ENCODE measurements at places on chromosomes 3 and 15.

DNA sequence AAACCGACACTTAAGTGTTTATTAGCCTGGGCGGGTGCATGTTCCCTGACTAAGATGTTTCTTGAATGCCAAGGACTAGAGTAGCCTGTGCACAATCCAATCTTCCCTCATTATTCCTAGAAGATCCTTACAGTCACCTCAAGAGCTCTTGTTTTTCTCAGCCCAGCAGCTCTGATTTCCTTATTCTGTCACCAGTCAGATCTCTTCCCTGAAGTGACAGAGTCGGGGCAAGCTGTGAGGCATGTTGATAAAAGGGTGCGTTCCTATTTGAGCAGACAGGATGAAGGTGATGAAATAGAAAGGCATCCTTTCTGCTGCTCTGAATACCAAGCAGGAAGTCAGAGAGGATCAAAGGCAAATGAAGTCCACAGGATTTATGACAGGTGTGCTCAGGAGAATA, 125.6 kb upstream of the MCTP2 start:
- no peak for DNase-seq

- no peak for DNase-seq
These were observed 32.5 kb upstream of the CCDC54 start for GRCh38 chr3:107344722-107345121.

- DNase-seq, result no peak
These were observed 16.1 kb upstream of the GHSR start for GRCh38 chr3:172464306-172464705.

DNA sequence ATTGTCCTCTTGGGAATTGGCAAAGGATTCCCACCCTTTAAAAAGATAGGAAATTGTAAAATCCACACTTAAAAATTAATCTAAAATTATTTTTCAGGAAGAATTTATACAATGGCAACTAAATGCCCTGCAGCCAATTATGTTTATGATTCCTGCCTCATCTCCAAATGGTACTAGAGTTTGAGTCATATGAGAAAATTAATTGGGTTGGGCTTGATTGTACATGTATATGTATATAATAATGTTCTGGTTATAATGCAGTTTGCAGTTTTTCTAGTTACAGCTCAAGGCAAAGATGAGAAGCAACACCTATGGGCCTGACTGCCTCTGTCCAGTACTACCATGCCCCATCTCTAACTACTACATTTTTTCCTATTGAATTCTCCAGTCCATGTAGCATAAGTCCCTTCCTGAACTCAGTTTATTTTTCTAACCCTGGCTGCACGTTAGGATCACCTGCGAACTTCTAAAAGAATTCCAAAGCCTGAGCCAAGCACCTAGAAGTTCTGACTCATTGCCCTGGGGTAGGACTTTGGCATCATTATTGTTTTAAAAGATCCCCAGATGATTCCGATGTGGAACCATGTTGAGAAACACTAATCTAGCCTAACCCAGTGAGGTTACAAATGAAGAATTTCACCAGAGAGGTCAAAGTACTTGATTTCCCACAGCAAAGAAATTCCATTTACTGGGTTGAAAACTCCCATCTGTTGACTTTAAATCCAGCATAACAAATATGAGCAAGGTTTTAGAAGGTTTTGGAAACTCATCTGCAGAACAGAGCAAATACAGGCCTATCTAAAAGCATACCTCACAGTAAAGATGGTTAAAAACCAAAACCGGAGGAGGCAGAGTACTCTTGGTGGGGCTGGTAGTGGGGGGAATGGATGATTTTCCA, 19.4 kb downstream of the TGFBR2 start:
- DNase-seq, result peak; percentile 46

DNA sequence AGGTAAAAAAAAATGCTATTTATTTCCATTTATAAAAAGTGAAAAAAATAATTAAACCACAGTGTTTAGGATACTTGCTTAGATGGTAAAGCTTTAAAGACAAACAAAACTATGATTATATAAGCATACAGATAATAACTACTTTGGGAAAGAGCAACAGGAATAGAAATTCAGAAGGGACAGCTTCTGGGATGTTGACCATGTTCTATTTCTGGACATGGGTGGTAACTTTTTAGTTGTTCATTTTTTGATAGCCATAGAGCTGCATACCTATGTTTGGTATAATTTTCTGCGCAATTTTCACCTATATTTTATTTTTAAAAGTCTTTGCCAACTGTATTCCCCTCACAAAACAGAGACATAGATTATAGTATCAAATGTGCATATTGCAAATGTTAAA, 572.0 kb upstream of the NR2F2 start:
- DNase-seq, result no peak

- no peak for DNase-seq
These were observed 32.3 kb downstream of the MOBP start for GRCh38 chr3:39499651-39500273.

DNA sequence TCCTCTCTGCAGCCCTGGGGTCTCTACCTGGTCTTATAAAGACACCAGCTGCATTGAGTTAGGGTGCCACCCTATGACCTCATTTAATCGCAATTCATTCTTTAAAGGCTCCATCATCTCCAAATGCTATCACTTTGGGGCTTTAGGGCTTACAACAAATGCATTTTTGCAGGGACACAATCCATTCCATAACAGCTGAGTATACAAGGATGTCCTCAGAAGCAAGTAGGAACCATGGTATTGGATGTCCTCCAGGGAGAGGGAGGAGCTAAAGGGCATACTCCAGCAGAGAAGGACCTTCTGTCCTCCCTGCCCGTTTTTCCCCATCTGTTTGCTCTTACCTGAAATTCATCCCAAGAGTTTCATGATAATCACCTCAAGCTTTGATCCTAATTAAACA, 30.3 kb downstream of the UMPS start:
- peak; percentile 58 for DNase-seq

GRCh38 chr15:69897061-69897460, 200.7 kb downstream of the TLE3 start:
- no peak for DNase-seq

- no peak for DNase-seq
These were observed 13.4 kb upstream of the ARPIN start for GRCh38 chr15:89926158-89926557.

- no peak for DNase-seq
These were observed 11.7 kb upstream of the ZNF148 start for GRCh38 chr3:125386811-125387210.

GRCh38 chr3:106759731-106760130, 617.5 kb upstream of the CCDC54 start:
- DNase-seq, result peak; percentile 39

DNA sequence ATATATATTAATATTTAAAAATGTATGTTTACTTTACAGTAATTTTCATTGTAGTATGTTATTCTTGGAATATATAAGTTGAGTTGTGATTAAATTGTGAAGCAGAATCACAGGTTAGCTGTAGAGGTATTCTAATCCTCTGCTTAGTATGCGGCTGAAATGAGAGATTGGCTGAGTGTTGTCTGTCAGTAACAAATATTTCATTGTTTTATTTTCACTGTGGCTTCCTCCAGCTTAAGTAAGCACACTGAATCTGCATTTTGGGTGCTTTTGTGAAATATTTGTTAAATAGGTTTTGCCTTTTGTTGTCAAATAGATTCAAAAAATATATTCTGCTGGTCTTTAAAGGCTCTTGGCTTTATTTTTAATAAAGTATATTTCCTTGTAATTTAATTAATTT, 357.5 kb downstream of the CADM2 start:
- DNase-seq, result no peak

DNA sequence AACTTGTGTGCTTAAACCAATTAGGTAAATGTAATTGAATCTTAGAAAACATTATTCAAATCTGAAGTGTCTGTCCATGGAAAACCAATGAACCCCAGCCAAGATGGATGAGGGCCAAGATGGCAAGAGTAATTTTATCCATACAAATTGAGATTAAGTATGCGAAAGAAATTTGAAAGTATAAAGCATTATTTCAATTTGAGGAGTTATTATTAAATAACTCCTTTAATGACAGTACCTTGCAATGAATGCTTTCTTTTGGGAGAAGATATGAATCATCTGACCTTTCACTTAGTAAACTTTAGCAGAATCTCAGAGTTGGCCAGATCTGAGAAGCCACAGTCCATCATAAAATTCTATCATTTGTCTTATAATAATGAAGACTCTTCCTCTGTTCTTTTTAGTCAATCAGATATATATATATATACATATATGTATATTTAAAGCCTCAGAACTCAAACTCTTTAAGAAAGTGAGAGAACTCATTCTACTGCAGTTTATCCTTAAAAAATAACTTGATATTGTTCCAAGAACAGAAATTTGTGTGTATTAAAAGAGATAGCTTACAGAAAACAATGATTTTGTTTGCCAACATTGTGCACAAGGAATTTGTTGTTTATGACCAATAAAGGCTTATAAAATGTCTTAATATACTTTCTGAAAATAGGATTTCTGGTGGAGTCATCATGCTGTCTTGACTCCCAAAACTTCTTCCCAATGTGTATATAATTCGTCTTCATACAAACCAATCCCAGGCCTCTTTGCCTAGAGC, 434.8 kb upstream of the THBS1 start:
- no peak for DNase-seq

DNA sequence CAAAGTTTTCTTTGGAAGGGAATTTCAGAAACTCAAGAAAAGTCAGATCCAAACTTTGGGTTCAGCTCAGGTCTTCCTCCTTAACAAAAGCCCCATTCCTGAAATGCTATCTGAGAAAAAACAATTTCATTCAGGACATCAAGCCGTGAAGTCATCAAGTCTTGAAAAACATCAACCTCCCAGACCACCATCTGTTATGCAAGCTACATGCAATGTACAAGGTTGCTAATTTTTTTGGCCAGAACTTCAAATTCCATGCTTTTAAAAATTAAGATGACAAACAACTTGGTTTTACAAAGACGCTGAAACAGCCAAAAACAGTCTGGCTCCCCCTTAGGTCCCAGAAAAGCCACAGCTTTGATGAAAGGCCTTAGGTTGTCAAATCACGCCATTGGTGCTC, 53.9 kb upstream of the WNT5A start:
- DNase-seq, result no peak

- no peak for DNase-seq
These were observed 2.6 kb downstream of the PLA2G4F start for GRCh38 chr15:42153874-42154211.

GRCh38 chr15:97235611-97235985, 724.9 kb upstream of the ARRDC4 start:
- no peak for DNase-seq

GRCh38 chr3:143483214-143483613, 363.6 kb downstream of the CHST2 start:
- DNase-seq, result no peak

GRCh38 chr3:100561459-100562158, 47.8 kb upstream of the ADGRG7 start:
- DNase-seq, result no peak

- peak; percentile 90 for DNase-seq
These were observed 290.5 kb downstream of the PLCL2 start for GRCh38 chr3:17175187-17175807.

- no peak for DNase-seq
These were observed 207.7 kb upstream of the PDZRN3 start for GRCh38 chr3:73832426-73832825.

DNA sequence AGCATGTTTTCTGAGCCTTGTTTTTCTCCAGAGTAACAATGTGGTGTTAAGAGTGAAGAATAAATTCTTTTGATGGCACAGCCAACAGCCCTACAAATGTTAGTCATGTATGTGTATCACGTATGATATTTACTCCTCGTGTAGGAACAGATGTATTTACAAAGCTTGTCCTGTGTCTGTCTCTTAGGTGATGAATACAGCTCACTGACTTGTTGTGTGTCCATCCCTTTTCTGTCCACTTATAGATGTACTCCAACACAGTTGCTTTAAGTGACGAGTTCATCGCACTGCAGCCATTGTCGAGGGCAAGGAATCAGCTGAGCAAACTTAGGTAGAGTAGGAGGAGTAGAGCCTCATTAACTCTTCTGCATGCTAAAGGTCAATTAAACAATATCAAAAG, 78.1 kb downstream of the DCUN1D1 start:
- no peak for DNase-seq

DNA sequence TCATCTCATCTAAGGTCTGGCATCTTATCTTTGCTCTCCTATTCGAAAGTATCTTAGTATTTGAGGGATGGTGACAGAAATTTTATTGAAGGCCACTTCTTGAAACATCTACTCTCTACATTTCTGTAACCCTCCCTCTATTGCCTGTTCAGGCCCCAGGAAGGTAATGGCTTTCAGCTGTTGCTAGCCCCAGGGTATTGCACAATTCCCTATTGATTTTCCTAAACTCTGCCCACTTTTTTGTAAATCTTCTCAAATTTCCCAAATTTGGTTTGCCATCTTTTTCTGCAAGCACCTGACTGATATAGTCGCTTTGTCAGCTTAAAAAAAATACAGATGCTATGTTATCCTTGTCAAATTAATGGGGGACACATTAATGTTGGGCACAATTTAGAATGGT, 242.1 kb downstream of the RAP2B start:
- no peak for DNase-seq

GRCh38 chr15:84826369-84826823, 9.2 kb downstream of the ALPK3 start:
- peak; percentile 25 for DNase-seq

DNA sequence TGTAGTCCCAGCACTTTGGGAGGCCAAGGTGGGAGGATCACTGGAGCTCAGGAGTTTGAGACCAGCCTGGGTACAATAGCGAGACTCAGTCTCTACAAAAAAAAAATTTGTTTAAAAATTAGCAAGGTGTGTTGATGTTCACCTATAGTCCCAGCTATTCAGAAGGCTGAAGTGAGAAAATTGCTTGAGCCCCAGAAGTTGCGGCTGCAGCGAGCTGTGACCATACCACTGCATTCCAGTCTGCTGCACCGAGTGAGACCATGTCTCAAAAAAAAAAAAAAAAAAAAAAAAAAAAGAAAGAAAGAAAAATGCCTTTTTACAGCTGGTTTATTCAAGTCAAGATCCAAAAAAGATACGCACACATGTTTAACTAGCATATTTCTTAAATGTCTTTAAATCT, 17.0 kb upstream of the MUC20 start:
- no peak for DNase-seq

DNA sequence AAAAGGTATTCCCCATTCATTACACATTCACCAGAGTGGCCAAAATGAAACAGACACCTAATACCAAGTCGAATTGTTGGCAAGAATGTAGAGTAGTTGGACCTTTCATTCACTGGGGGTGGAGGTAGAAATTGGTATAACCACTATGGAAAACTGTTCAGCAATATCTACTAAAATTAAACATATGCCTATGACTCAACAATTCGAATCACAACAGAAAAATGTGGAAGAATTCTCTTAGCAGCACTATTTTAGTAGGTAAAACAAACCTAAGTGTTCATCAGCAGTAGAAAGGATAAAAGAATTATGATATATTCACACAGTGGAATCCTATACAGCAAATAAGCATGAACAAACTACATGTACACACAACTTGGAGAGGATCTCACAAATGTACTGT, 30.6 kb downstream of the POLG start:
- no peak for DNase-seq

DNA sequence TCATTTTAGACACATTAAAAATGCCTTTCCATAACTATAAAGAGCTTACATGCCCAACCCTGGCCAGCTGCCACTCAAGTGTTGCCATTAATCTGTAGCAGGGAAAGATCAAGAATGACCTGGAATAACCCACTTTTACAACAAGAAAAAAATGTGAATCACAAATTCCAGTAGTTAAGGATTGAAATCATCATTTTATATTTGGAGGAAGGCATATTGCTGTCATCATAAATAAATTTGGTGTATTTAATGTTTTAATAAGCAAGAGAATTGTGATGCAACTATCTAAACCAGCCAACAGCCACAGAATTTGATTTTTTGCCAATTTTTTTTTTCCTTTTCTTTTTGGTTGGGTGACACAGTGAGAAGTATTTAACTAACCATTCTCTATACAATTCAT, 240.0 kb upstream of the SEMA6D start:
- no peak for DNase-seq

- DNase-seq, result no peak
These were observed 1.5 kb downstream of the MELTF start for GRCh38 chr3:197027896-197028727.

- DNase-seq, result no peak
These were observed 31.4 kb downstream of the CMTM6 start for GRCh38 chr3:32471246-32471645.
